Pulmonary artery endothelial cell (primary cell): ENCODE measurements at places on chromosomes 5 and 9. TPM values are rescaled to one million over a fixed set of nuclear protein-coding genes. Genes with fewer than 3 reads are reported as not detected.
A peak's percentile ranks its signal among the peaks of the same experiment; 100 is the strongest.

Gene GMCL2
- not detected in 2 replicates for total RNA-seq

Gene SCGB3A2
- total RNA-seq: not detected in 2 replicates

- DNase-seq: no peak
These were observed 470.3 kb upstream of the WWC1 start for GRCh38 chr5:167821151-167821550.

DNA sequence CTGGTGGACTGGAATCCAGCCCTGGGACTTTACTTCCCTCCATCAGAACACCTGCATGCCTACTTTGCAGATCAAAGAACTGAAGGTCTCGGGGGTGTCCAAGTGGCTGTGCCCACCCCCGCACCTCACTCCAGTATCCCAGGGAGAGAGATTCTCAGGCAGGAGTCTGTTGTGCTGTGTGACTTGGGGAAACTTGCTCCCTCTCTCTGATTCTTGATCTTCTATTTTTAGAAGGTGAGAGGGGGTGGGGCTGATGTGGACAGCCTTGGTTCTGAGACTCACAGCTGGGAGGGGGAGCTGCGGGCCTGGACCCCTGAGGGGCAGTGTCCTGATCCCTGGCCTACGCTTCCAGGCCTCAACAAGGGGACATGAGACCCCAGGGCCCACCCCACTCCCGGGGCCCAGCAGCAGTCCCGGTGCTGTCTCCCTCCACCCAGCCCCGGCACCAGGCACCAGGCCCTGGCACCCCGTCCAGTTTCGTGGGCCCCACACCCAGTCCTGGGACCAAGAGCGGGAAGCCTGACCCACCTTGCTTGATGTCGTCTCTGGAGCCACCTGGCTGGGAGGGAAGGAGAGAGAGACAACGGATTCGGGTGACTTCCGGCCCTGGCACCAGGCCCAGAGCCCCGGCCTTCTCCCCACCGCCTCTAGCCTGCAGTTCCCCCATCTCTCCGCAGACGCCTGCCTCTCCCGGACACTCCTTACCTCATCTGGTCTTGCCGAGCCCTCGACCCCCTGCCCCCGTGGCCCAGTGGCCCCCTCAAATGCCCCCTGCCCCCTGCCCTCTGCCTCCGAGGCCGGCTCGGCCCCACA, 74.0 kb upstream of the SPTLC1 start:
- DNase-seq: no peak

Gene CDH18
- not detected in 2 replicates for total RNA-seq

DNA sequence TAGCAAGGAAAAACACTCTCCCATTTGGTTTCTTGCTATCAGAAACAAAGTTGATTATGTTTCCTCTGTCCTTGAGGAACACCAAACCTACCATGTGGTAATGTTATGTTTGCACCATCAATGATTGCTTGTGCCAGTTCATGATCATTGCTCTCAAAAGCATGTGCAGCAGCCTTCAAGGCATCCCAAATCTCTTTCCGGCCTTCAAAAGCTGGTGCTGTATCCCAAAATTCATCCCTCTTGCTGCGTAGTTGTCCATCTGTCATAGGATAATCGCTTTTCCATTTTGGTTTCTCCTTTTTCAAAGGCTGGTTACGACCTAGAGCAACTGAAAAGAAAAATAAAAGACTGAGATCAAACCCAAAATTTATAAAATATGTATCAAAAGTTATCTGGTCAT, 40.1 kb downstream of the EFCAB9 start:
- DNase-seq: no peak

DNA sequence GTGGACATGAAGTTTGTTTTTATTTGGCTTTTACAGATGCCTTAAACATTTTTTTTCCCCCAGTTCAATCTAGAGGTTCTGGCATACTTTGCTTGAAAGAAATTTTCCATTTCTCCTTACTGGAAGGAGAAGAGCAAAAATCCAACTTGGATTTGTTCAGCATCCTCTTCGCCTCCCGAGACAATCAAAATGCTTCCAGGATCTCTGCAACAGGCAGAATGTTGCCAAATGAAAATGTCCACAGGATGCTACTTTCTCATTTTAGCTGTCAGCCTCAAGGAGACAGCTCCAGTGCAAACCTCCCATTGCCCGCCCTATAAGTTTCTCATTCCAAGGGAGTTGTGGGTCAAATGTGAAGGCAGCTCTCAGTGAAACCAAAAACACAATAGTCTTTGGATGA, 1972.1 kb downstream of the MAT2B start:
- no peak for DNase-seq

Gene CAMK4
- 2.2 and 5.4 TPM in 2 replicates for total RNA-seq

Gene NXNL2
- total RNA-seq: not detected in 2 replicates

DNA sequence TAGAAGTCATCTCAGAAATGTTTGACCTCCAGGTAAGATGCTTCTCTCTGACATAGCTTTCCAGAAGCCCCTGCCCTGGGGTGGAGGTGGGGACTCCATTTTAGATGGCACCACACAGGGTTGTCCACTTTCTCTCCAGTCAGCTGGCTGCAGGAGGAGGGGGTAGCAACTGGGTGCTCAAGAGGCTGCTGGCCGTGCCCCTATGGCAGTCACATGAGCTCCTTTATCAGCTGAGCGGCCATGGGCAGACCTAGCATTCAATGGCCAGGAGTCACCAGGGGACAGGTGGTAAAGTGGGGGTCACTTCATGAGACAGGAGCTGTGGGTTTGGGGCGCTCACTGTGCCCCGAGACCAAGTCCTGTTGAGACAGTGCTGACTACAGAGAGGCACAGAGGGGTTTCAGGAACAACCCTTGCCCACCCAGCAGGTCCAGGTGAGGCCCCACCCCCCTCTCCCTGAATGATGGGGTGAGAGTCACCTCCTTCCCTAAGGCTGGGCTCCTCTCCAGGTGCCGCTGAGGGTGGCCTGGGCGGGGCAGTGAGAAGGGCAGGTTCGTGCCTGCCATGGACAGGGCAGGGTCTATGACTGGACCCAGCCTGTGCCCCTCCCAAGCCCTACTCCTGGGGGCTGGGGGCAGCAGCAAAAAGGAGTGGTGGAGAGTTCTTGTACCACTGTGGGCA, 642 bp downstream of the CSF2 start:
- no peak for DNase-seq

- no peak for DNase-seq
These were observed 229.3 kb downstream of the GOLPH3 start for GRCh38 chr5:31944684-31945445.

- DNase-seq: no peak
These were observed 43.2 kb downstream of the GARNL3 start for GRCh38 chr9:127307802-127308201.

DNA sequence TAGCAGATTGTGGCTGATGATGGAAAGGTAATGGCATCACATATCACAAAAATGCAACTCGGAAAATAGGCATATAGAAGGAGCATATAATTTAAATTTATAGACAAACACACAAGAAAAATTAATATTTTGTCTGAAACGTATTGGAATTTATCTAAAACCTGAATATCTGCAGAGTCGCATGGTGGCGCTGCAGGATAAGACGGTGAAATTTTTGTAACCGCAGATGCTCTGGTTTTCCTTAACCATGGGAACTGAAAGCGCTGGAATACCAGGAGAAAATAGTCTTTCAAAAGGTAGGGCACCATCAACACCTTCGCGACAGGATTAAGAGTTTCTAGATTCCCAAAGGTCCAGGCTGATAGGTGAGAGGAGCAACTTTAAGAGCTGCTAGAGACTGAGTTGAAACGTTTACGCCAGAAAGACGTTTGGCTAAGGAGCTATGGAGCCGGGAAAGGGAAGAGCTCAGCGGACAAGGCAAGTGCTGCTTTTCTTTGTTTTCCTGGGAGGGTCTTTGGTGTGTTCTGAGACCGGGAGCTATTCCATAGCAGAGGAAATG, 11.0 kb upstream of the PCDHB15 start:
- no peak for DNase-seq

DNA sequence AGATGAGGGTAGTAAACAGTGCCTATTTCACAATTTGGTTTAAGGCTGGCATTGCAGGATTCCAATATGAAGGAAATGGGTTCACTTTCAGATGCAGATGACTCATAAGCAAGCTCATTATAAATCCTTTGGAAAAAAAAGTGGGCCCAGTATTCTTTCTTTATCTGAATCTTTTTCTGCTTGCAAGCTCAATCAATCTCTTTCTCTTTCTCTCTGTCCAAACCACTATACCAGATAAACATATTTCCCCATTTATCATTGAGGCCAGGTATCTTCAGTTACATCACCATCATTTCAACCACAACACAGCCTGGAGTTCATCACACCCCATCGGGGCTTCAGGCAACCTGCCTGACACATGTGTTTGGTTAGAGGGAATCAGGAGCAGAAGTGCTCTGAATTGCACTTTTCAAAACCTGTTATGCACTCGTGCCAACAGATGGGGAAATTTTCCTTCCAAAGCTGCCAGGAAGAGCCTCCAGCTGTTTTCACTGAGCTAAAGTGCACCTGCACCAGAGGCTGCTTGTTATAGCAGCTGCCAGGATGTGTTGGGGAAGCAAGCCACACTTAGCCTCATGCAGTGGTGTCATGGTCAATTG, 30.0 kb upstream of the MAMDC2 start:
- no peak for DNase-seq

GRCh38 chr5:81787474-81788242, 36.8 kb upstream of the SSBP2 start:
- DNase-seq: peak; percentile 26

GRCh38 chr5:82421119-82421518, 143.0 kb upstream of the RPS23 start:
- DNase-seq: peak; percentile 53

Gene TRPM3
- 0.99 and 2.9 TPM in 2 replicates for total RNA-seq

GRCh38 chr5:78603636-78604175, 44.9 kb downstream of the LHFPL2 start:
- DNase-seq: no peak

GRCh38 chr9:101246691-101247090, 138.1 kb downstream of the BAAT start:
- no peak for DNase-seq

Gene EIF4E1B
- total RNA-seq: not detected in 2 replicates

GRCh38 chr9:91991721-91992341, 41.8 kb upstream of the ROR2 start:
- no peak for DNase-seq

- DNase-seq: no peak
These were observed 27.7 kb downstream of the GRAMD2B start for GRCh38 chr5:126450907-126451306.

DNA sequence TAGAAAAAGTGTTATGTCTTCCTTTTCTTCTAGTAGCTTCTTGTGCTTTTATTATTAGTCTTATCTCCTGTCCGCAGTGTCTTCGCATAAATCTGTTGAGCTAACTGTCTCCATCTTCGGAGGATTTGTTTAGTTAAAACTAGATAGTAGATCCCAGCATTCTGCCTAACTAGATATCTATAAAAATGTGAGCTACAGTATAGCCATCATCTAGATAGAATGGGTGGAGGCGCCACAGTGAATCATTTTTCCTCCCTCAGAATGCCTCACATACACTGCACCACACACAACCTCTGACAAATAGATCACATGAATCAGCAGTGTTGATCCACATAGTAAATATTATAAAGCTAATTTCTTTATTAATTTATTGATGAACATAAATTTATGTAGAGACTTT, 220.3 kb upstream of the GAS1 start:
- no peak for DNase-seq

DNA sequence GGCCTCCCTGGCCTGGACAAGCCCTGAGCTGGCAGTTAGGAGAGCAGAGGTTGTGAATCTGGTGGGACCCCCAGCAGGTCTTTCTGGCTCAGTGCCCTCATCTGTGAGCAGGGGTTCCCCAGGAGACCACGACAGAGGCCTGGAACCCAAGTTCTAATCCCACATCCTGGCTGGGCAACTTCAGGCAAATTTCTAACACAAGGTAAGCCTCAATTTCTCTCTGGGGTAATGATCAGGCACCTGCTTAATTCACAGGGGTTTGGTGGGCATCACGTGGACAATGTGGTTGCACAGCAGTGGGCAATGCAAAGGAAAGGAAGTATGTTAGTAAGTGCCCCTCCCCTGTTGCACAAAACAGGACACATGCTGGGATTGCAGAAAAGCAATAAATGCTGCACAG, 1.9 kb upstream of the KCNIP1 start:
- DNase-seq: no peak

Gene NR2F1-AS1
- total RNA-seq: 15.0 and 17.1 TPM in 2 replicates

DNA sequence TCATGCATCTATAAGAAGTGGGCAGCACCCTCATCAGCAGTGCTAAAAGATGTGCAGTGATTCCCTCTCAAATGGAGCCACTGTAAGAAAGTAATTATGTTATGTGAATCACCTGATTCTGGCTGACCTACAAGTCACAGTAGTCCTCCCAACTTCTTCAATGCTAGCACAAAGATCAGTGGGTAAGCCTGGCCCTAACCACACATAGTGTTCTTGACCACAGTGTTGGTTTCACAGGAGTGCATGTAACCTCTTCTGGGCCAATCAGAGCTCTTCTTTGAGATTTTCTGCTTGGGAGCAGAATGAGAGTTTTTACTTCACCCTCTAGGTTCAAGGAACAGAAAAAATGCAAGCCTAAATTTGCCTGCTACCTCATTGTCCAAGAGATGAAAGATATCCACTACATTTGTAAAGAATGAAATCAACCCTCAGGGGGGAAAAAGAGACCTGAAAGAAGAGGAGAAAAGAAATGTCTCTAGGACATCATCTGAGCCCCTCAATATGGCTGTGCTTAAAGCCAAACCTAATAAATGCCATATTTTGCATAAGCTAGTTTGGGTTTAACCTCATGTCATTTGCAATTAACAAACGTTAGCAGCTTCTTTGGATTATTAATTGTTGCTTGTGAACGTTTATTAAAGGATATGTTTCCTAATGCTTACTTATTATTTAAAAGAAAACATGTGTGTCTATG, 65.3 kb upstream of the ADRB2 start:
- no peak for DNase-seq

DNA sequence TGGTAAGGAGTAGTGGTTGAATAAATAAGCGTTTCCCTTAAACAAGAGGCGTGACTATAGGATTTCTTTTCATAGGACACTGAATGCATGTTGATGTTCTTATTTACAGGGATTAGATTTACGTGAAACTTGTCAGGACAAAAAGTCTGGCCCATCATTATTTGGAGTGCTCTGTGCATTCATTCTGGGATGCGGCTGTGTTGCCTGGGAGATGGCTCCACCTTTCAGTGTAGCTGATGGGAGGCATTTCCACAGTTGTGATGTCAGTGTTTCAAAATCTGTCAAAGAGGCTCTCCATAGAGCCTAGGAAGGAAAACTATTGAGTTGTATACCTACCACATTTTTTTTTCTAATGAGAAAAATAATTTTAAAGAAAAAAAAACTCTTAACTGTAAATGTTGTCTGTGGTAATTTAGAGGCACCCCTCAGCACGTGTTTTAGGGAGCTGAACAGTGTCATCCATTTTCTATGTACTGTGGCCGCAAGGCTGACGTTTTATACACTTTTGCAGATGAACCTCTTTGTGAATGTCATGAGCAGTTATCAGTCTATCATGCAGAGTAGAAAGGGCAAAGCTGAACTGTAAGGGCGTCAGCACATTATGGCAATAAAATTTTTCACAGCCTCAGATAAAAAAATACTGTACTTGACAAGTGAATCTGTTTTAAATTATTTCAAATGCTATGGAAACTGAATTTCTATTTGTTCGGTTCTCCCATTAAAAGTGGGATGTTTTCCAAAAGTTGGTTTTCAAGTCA, 202.7 kb downstream of the PBX3 start:
- DNase-seq: no peak

Gene IQGAP2
- 4.4 and 8.3 TPM in 2 replicates for total RNA-seq
